ENCODE measurements at places on chromosomes 7 and 10. TPM values are rescaled to one million over a fixed set of nuclear protein-coding genes. Genes with fewer than 3 reads are reported as not detected.
A peak's percentile ranks its signal among the peaks of the same experiment; 100 is the strongest.

PLEKHS1 gene
- not detected for total RNA-seq

DNA sequence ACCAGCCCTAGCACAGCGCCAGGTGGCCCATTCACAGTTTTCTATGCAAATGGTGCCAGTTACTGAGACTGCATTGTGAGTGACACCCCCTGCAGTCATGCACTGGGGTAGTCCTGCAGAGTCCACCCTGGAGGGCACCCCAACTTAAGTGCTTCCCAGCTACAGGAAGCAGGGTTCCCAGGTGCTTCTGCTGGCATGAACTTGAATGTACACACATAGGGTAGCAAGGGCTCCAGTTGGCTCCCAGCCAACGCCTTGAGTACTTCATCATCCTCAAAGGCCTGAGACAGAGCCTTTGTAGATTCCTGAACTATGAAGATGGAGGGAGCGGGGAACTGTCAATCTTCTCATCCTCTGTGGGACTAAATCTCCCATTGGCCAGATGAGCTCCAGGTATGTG lies 11.5 kb upstream of the NPFFR1 start:
- no peaks in the 10 kb centered on the region for H3K4me1 ChIP-seq
- no peak overlapping the region for H3K27ac ChIP-seq
- DNase-seq = no peak
- H3K36me3 ChIP-seq = no peaks in the 10 kb centered on the region

NKX1-2 gene
- total RNA-seq = not detected

DNA sequence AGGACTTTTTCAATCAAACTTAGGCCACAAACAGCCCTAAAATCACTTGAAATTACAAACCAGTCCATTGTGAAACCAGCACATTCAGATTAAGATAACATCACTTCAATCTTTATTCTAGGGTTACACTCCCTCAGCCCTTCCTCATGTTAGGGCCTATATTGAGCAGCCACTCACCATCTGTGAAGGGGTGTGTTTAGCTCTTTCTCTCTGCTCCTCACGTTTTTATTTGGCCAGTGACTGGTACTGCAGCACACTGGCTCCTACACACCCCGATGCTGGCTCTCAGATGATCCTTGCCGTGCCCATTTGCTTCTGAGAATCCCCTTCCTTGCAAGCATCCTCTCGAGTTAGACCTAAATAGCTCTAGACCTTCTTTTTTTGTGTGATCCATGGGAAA lies 604.5 kb downstream of the INHBA start:
- H3K36me3 ChIP-seq = no peaks in the 10 kb centered on the region
- DNase-seq = no peak
- H3K4me1 ChIP-seq = no peaks in the 10 kb centered on the region
- no peak overlapping the region for H3K4me3 ChIP-seq

DNA sequence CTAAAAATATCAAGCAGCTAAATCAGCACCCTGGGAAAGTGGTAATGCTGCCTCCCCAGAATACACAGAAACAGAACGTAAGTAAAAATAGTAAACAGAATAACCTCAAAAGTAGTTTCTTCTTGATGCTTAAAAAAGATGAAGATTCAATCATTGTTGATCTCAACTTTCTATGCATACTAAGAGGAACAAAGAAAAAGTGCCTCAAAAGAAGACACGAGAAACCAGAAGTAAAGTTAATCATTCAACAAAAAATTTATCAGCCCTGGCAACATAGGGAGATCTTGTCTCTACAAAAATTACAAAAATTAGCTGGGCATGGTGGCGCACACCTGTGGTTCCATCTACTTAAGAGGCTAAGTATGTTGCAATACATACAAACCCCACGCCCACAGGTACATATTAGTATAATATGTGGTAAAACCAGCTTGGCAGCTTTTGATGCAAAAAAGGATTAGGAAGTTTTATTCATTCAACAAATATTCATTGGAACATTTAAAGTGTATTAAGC lies 153.7 kb downstream of the NRBF2 start:
- no peak overlapping the region for H3K4me3 ChIP-seq
- no peak overlapping the region for H3K27ac ChIP-seq
- DNase-seq = no peak
- no peaks in the 10 kb centered on the region for H3K27me3 ChIP-seq
- H3K36me3 ChIP-seq = no peaks in the 10 kb centered on the region
- no peaks in the 10 kb centered on the region for H3K4me1 ChIP-seq

- no peaks in the 10 kb centered on the region for H3K4me1 ChIP-seq
- DNase-seq = peak; percentile 6
- H3K27ac ChIP-seq = no peak overlapping the region
- no peak overlapping the region for H3K4me3 ChIP-seq
These were observed 209.1 kb downstream of the CCSER2 start for GRCh38 chr10:84537447-84537931.

SPDYE2 gene
- total RNA-seq = not detected

DNA sequence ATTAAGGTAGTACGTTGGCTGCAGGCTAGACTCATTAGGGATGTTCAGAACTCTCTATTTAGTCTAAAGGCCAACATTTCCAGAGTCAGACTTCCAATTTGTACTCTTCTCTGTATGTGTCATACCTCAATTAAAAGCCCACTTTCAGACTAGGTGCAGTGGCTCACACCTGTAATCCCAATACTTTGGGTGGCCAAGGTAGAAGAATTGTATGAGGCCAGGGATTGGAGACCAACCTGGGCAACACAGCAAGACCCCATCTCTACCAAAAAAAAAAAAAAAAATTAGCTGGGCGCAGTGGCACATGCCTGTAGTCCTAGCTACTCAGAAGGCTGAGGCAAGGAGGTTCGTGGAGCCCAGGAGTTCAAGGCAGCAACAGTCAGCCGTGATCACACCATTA lies 190.7 kb upstream of the KAT6B start:
- no peak for DNase-seq
- H3K4me3 ChIP-seq = no peak overlapping the region
- H3K27ac ChIP-seq = no peak overlapping the region
- no peaks in the 10 kb centered on the region for H3K36me3 ChIP-seq

- H3K4me1 ChIP-seq = no peaks in the 10 kb centered on the region
- H3K27ac ChIP-seq = no peak overlapping the region
- H3K36me3 ChIP-seq = no peaks in the 10 kb centered on the region
- no peak overlapping the region for H3K4me3 ChIP-seq
- no peak for DNase-seq
These were observed 95.7 kb downstream of the WDFY4 start for GRCh38 chr10:48780341-48780740.

SVOPL gene
- not detected for total RNA-seq

GRCh38 chr10:99709480-99710229 lies 22.3 kb downstream of the COX15 start:
- no peaks in the 10 kb centered on the region for H3K4me1 ChIP-seq
- H3K27me3 ChIP-seq = no peaks in the 10 kb centered on the region
- no peak overlapping the region for H3K4me3 ChIP-seq
- peak overlapping the region; percentile 34 for H3K27ac ChIP-seq
- H3K36me3 ChIP-seq = peaks cover 25% of the 10 kb centered on the region
- no peak for DNase-seq

DNA sequence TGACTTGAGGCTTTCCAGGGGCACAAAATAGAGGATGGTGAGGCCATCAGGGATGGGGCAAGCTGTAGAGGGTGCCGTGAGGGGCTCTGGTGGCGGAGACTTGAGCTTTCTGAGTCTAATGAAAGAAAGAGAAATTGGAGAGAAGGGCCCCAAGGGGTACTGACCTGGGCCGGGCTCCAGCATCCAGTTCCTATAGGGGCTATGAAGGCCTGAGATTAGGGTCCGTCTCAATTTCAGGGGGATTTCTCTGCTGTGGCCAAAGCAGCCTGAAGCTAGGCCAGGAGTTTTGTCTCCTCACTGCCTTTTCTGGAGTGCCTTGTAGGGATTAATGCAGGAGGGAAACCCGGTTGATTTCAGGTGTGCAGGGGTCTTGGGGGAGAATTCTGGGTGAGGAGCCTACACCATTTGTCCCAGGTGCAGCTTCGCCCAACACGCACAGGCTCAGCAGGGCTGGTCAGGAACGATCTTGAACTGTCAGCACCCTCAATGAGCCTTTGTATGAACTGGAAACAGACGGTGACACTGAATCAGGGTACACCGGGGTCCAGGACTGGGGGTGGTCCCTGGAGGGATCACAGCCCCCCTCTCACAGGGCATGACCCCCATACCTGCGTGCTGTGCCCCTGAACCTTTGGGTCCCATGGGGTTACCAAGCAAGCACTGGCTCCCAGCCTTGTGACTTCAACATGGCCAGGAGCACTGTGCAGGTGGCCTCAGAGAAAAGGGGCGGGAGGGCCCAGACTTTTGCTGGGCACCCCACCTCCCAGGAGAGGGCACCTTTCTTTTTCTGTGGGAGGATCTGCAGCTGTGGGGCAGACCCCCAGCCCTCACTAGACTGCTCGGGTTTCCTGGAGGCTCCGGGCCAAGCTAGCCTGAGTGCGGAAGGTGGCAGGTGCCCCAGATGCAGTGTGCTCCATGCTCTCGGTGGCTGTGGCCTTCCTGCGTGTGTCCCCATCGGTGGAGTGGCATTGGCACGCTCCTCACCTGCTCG lies 122.9 kb upstream of the RET start:
- no peak overlapping the region for H3K4me3 ChIP-seq
- H3K27ac ChIP-seq = no peak overlapping the region
- DNase-seq = no peak
- H3K4me1 ChIP-seq = no peaks in the 10 kb centered on the region

- H3K4me3 ChIP-seq = no peak overlapping the region
- H3K27ac ChIP-seq = no peak overlapping the region
- H3K27me3 ChIP-seq = no peaks in the 10 kb centered on the region
- H3K4me1 ChIP-seq = no peaks in the 10 kb centered on the region
- H3K36me3 ChIP-seq = no peaks in the 10 kb centered on the region
These were observed 142.6 kb upstream of the TMEM196 start for GRCh38 chr7:19916046-19916445.

DNA sequence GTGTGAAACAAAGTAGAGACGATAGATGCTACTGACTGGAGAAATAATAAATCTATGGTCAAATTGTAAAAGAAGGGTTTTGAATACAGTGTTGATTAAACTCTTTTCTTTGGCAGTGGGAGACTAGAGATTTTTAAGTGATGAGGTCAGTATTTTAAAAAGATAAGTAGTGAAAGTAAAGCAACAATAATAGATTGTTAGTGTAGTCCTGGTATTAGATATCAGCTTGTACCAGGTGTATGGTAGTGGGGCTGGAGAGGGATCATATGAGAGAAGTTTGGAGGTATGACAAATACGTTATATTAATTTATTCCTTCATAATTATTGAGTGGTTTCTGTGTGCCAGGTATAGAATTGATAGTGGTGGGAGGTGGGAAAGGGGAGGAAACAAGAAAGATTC lies 25.2 kb downstream of the PHTF2 start:
- no peak overlapping the region for H3K4me3 ChIP-seq
- H3K27me3 ChIP-seq = no peaks in the 10 kb centered on the region
- no peak for DNase-seq
- H3K27ac ChIP-seq = no peak overlapping the region
- no peaks in the 10 kb centered on the region for H3K4me1 ChIP-seq

DNA sequence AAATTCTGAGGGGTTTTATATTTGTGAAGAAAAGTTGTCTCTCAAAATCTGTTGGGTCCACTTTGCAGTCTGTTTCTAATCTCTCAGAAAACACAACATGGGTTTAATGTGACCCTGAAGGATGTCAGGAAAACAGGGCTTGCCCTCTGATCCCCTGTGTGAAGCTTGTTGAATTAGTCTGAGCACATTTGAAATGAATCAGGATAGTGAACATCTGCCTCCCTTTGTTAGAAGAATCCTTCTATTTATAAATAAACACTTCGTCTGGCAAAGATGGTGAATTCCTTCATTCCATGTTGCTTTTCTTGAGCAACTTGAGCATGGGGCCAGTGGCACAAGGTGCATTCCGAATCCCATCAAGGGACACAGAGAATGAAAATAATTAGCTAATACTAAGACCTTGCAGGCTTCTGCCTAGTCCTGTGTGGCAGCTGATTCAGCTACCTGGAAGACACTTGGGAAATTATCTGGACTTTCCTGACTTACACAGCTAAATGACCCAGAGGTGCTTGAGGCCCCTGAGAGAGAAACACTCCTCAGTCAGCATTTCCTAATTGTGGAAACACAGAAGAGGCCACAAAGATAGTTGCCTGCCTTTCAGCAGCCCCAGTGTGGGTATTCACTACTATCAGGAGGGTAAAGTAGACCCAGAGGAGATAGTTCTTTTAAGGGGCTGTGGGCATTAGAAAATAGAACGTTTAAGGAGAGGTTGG lies 305.5 kb downstream of the C7orf25 start:
- H3K4me1 ChIP-seq = no peaks in the 10 kb centered on the region
- no peak overlapping the region for H3K27ac ChIP-seq
- no peak overlapping the region for H3K4me3 ChIP-seq

GRCh38 chr7:4237296-4238235 lies 444.5 kb upstream of the FOXK1 start:
- H3K4me3 ChIP-seq = no peak overlapping the region
- H3K27ac ChIP-seq = no peak overlapping the region
- H3K36me3 ChIP-seq = no peaks in the 10 kb centered on the region
- DNase-seq = no peak
- H3K27me3 ChIP-seq = no peaks in the 10 kb centered on the region

PIK3AP1 gene
- 6.7 TPM for total RNA-seq

DNA sequence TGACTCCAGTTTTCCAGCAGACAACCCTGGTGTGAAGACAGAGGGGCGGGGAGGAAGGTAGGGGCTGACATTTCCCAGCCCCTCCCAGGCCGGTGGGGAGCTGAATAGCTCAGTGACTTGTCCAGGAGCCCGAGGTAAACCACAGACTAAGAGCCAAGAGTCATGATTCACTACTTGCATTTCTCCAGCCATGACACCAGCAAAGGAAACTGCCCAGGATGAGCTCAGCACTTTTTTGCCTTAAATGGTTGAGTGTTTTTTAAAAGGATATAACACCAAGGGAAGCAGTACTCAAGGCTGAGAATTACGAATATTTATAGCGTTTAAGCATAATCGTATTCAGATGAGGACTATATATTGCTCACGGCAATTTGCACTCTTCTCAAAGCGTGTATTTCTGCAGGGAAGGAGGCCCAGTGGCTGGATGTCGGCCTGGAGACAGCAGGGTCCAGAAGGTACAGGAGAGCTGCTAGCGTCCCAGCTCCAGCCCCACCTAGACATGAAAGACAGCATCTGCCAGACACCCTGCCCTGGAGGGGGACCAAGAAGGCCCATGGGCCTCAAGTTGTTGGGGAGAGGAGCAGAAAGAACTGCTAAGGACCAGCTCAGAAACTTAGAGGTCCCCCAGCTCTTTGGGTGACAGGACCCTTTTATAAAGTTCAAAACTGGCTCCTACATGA lies 141.4 kb downstream of the GRID1 start:
- H3K27me3 ChIP-seq = no peaks in the 10 kb centered on the region
- no peak for DNase-seq
- H3K36me3 ChIP-seq = no peaks in the 10 kb centered on the region
- H3K27ac ChIP-seq = no peak overlapping the region
- H3K4me1 ChIP-seq = no peaks in the 10 kb centered on the region
